MV-4-11 (cell line): ENCODE measurements at places on chromosomes 12 and 14.
A peak's percentile ranks its signal among the peaks of the same experiment; 100 is the strongest.

- no peak for DNase-seq
Observed at GRCh38 chr12:28578361-28578760, 388.1 kb downstream of the CCDC91 start.

- DNase-seq: no peak
Observed at GRCh38 chr12:57632073-57632957, 686 bp downstream of the B4GALNT1 start.

DNA sequence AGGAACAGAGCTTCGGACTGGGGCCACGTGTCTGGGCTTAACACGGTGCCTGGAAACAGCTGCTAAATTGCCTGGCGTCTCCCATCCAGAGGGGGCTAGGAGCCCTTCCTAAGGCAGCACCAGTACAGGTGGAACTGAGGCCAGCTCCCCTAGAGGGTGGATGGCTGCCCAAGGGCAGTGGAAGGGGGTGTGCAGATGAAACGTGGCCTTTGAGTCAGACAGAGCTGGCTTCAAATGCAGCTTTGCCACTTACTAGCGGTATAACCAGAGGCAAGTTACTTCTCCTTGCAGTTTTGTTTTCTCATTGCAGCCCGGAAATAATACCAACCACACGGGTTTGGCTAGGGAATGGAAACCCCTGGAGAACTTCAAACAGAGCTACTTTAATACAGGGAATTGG lies 59.3 kb upstream of the SLC24A4 start:
- DNase-seq: peak; percentile 93

GRCh38 chr12:117036046-117036445 lies 63.2 kb downstream of the TESC start:
- DNase-seq: no peak

DNA sequence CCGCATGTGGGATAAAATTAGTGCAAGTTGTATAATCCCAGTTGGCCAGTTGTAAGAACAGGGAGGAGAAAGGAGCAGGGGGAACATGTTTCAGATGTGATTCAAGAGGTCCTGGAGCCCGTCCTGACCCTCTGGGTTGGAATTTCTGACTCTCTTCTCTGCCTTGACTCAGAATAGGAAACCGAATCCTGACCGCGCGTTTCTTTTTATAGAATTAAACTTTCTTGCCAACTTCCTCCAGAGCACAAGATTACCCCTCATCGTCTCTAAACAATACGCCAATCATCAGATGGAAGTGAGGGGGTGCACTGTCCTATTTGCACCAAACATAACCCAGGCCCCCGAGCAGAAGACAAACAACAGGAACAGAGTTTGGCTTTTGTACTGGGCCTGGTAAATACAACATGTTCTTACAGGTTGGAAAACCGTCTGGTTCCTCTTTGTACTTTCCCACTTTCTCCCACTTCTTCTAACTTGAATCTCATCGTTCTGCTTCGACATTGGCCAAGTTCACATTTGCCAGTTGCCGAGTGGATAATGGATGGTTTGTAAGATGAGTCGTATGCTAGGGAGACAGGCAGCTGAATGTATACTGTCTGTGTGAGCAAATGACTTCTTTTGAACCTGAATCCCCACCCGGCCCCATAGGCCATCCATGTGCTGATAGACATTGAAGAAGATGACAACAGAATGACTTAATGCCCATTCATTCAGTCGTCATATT lies 42.6 kb upstream of the MED13L start:
- DNase-seq: peak; percentile 87

- no peak for DNase-seq
Observed at GRCh38 chr14:33700052-33700451, 250.8 kb downstream of the EGLN3 start.

DNA sequence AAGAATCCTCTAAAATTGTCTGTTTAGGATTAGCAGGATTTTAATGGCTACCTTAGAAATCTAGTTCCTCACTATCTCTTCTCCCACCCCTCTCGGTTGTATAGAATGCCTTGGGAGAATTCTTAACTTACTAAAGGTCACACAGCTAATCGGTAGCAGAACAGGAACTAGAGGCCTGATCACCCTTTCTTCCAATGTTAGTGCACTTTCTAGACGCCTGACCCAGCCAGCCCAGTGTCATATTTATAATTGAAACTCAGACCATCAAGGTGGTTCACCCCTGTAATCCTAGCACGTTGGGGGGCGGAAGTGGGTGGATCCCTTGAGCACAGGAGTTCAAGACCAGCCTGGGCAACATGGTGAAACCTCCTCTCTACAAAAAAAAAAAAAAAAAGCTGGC lies 1.7 kb downstream of the TIGAR start:
- no peak for DNase-seq

- DNase-seq: peak; percentile 44
Observed at GRCh38 chr12:93413064-93413463, 28.7 kb downstream of the UBE2N start.

DNA sequence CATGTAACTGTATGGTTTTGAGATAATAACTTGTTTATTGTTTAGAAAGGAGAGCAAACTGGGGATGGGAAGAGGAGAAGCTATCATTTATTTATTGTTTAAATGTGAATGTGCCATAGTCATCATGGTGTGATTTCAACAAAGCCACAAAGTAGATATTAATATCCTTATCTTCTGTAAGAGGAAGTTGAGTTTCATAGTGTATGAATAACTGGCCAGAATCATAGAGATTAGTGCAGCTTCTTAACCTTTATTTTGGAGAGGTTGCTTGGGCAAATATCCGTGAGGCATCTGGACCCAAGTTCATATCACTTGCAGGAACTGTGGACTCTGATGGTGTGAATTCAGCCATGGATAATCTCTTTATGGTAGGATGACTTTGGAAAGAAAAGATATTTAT lies 26.8 kb upstream of the LYZ start:
- peak; percentile 69 for DNase-seq

GRCh38 chr14:73738518-73739173 lies 24.5 kb upstream of the PNMA1 start:
- no peak for DNase-seq

DNA sequence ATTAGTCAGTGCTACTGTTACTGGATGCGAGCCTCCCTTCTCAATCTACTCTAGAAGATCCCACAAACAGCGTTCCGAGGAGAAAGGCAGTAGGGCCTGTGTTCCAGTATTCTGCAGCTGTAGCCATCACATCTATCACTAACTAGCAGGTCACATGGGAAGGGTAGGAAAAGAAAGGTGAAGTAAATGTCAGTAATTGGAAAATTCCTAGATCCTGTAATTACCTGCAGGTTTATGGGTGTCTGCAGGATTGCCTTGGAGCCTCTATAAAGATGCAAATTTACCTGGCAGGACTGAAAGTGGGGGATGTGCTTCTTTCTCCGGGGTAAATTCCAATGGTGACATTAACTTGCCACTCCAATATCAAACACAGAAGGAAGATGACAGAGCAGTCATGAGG lies 77.8 kb downstream of the FERMT2 start:
- DNase-seq: no peak

GRCh38 chr12:89523393-89523792 lies 1.2 kb downstream of the GALNT4 start:
- DNase-seq: no peak

DNA sequence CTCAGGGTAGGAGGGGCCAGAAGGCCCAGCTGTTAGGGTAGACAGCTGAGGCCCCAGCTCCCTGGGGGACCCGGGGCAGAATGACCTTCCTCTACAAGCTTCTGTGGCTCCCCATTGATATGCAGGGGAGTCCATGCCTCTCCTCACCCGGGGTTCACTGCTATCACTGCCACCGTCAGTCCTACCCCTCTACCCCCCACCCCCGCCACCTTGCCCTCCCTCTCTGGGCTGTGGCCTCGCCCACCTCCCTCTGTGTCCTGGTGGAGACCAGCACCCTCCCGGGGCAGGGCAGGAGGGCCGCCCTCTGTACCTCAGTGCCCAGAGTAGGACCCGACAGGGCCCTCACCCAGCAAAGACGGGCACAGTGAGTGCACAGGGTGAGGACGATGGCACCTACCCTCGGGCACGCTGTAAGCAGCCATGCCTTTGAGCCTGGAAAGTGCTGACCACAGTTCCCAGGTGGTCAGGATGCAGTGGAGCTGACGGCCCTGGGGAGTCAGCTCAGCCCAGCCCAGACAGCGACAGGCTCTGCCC lies 88.4 kb upstream of the SFSWAP start:
- DNase-seq: no peak

GRCh38 chr12:52277486-52278245 lies 3.2 kb downstream of the KRT86 start:
- DNase-seq: no peak

- peak; percentile 79 for DNase-seq
Observed at GRCh38 chr14:56004786-56005185, 113.4 kb upstream of the PELI2 start.

- DNase-seq: no peak
Observed at GRCh38 chr14:21034707-21035106, at the start of gene RNASE13. Gene RNASE13, minus strand, starts transcription at chr14:21034807. Its CDS starts 519 bp downstream, at chr14:21034288.

GRCh38 chr12:92505254-92506231 lies 197.2 kb upstream of the PLEKHG7 start:
- DNase-seq: peak; percentile 73

DNA sequence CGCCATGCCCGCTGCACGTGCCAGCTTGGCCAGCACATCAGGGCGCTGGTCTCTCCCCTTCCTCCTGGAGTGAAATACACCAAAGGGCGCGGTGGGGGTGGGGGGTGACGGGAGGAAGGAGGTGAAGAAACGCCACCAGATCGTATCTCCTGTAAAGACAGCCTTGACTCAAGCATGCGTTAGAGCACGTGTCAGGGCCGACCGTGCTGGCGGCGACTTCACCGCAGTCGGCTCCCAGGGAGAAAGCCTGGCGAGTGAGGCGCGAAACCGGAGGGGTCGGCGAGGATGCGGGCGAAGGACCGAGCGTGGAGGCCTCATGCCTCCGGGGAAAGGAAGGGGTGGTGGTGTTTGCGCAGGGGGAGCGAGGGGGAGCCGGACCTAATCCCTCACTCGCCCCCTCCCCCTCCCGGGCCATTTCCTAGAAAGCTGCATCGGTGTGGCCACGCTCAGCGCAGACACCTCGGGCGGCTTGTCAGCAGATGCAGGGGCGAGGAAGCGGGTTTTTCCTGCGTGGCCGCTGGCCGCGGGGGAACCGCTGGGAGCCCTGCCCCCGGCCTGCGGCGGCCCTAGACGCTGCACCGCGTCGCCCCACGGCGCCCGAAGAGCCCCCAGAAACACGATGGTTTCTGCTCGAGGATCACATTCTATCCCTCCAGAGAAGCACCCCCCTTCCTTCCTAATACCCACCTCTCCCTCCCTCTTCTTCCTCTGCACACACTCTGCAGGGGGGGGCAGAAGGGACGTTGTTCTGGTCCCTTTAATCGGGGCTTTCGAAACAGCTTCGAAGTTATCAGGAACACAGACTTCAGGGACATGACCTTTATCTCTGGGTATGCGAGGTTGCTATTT lies 914 bp upstream of the CCND2 start:
- peak; percentile 48 for DNase-seq

- DNase-seq: no peak
Observed at GRCh38 chr14:90319173-90319572, 12.6 kb downstream of the NRDE2 start.

DNA sequence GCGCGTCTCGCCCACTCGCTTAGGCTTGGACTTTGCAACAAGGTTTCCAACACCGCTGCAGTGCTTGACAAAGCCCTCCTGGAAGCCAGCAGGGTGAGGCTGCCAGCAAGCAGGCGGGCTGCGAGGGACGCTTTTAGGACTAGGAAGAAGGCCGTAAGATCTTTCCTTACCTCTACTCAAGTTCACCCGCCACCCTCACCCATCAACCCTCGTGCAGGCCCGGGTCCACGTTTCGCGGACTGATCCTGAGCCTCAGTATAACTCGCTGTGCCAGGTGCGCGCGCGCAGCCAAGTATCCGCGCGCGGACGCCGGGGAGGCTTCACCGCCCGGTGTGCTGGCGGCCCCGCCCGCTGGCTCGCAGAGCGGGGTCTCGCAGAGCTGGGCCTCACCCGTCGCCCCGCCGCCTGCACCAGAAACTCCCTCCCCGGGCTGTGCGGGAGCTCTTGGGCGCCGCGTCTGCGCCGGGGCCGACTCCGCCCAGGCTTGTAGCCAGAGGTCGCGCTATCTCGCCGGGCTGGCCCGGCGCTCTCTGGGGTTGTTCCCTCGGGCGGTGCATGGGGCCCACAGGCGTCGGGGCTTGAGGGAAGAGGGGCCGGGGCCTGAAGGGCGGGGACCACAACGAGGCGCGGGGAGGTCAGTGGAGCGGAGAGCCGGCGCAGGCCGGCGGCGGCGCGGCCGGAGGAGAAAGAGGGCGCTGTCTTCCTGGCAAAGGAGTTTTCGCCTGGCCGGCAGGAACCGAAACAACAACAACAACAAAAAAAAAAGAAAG lies 7.6 kb upstream of the SIX1 start:
- peak; percentile 63 for DNase-seq

DNA sequence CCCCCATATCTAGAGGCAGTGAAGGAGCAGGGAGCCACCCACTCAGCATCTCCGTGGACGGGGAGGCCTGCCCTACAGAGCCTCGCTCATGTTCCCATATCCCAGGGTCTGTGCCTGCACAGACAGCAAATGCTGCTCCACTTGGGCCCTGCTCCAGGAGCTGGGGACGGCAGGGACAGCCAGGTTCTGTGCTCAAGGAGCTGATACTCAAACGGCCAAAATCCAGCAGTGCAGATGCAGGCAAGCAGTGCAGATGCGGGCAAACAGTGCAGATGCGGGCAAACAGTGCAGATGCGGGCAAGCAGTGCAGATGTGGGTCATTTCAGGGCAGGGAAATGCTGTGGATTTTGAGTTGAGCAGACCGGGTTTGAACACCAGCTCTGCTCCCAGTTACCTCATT lies 6.2 kb upstream of the SERPINA12 start:
- no peak for DNase-seq

- no peak for DNase-seq
Observed at GRCh38 chr14:101371799-101372793, 189.2 kb upstream of the DIO3 start.

GRCh38 chr12:12017135-12017581 lies 53.6 kb upstream of the BCL2L14 start:
- DNase-seq: no peak

- no peak for DNase-seq
Observed at GRCh38 chr14:34562776-34563150, 23.3 kb upstream of the EAPP start.

- peak; percentile 13 for DNase-seq
Observed at GRCh38 chr12:3014641-3015040, 55.4 kb downstream of the TEAD4 start.

- peak; percentile 96 for DNase-seq
Observed at GRCh38 chr14:73728717-73729330, 14.6 kb upstream of the PNMA1 start.

GRCh38 chr12:68119724-68120211 lies 39.8 kb downstream of the IFNG start:
- peak; percentile 57 for DNase-seq

DNA sequence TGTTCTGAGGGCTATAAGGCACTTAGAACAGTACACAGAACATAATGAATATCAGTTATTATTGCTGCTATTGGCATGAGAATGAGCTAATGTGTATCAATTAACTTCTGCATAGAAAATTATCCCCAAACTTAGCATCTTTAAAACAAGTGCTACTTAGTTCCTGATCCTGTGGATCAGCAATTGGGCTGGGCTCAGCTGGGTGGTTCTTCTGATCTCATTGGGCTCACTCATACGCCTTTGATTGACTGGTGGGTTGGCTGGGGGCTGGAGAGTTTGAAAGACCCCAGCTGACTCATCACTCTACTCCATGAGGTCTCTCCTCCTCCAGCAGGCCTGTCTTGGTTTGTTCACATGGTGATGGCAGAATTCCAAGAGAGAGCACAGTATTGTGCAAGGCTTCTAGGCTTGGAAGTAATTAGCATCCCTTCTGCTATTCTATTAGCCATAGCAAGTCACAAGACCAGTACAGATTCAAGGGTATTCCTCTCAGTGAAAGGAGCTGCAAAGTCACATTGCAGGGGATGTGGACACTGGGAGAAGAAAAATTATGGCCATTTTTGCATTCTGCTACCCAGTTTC lies 27.2 kb upstream of the HSPB8 start:
- no peak for DNase-seq

- no peak for DNase-seq
Observed at GRCh38 chr12:2233034-2233433, 180.2 kb downstream of the CACNA1C start.
